ENCODE measurements at places on chromosomes 12 and 14. TPM values are rescaled to one million over a fixed set of nuclear protein-coding genes. Genes with fewer than 3 reads are reported as not detected.

The VWF gene
- not detected for total RNA-seq

DNA sequence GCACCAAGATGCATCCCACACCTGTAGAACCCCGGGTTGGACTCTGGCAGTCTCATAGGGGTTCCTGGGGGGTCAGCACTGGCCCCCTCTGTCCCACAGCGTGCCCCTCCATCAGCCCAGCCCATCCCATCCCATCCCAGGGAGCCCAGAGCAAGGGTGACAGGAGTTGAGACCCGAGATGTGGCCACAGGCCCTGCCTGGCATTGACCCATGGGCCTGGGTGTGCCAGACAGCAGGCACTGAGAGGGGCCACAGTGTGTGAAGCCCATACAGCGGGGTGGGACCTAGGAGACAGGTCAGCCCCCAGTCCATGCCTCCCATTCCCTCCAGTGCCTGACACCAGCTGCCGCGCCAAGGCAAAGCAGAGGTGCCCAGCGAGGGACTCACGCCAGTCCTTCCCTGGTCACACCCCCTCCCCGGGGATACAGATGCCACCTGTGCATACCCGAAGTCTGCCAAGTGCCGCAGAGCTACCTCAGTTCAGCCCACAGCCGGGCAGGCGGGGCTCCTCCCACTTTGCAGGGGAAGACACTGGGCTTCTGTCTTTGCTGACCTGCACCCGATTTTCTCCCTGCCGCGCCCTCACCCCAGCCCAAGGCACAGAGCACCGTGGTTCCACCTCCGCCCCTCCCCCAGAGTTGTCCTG lies 50.4 kb downstream of the CYP46A1 start:
- no peaks in the 10 kb centered on the region for H3K4me1 ChIP-seq
- H3K27me3 ChIP-seq, result peaks cover 21% of the 10 kb centered on the region
- H3K4me3 ChIP-seq, result no peak overlapping the region

DNA sequence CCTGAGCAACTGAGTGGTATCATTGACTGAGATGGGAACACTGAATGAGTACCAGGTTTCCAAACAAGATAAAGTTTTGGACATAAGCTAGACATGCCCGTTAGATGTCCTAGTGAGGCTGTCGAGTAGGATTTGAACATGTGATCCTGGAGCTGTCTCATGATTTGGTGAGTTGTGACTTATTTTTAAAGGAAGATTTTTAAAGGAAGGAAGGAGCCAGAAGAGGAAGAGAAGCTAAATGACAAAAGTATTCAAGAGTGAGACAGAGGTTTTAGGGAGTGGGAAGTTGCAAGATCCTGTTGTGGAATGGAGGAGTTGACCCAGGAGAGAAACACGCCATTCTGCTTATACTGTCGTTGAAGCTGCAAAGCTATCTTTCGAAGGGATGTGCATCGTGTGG lies 82.1 kb downstream of the SAMD4A start:
- DNase-seq, result no peak
- H3K27me3 ChIP-seq, result peaks cover 21% of the 10 kb centered on the region
- H3K4me3 ChIP-seq, result no peak overlapping the region
- H3K27ac ChIP-seq, result no peak overlapping the region

GRCh38 chr12:45703942-45704341 lies 25.6 kb upstream of the ARID2 start:
- no peak for DNase-seq
- no peaks in the 10 kb centered on the region for H3K4me1 ChIP-seq
- no peaks in the 10 kb centered on the region for H3K36me3 ChIP-seq

The ADAMTS20 gene
- not detected for total RNA-seq

The KRT6C gene
- not detected for total RNA-seq

DNA sequence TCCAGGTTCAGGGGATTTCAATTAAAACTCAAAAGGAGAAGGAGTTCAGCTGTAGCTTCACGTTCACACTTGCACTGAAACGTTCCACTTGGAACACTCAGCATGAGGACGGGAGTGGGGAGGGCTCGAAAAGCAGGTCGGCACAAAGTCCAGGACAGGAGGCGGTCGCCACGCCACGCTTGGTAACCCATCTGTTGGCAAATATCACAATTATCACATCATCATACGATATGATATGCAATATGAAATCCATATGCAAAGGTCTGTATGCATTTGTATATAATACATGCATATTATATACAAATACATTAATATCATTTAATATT lies 17.2 kb downstream of the ADGRD1 start:
- H3K27me3 ChIP-seq, result peaks cover 2% of the 10 kb centered on the region
- no peaks in the 10 kb centered on the region for H3K4me1 ChIP-seq
- H3K4me3 ChIP-seq, result no peak overlapping the region
- H3K27ac ChIP-seq, result no peak overlapping the region

DNA sequence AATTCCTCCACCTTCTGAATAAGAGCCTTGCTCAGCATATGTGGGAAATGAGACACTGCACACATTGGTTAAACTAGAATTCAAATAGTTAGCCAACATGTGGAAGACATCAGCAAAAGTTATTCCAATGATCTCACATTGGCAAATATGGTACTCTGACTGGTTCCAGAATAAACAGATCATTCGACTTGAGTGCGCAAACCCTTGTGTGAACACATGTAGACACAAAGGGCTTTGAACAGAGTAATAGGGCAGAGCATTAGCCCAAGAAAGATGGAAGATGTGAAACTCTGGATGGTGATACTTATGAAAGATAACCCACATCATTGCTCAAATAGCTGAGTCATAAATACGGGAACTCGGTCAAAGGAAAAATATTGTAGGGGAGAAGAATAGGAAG lies 1133.4 kb upstream of the SEL1L start:
- no peaks in the 10 kb centered on the region for H3K36me3 ChIP-seq
- no peaks in the 10 kb centered on the region for H3K27me3 ChIP-seq
- H3K4me3 ChIP-seq, result no peak overlapping the region

- H3K4me1 ChIP-seq, result peaks cover 57% of the 10 kb centered on the region
- peaks cover 77% of the 10 kb centered on the region for H3K36me3 ChIP-seq
Observed at GRCh38 chr12:57091638-57092528, 3.0 kb downstream of the NAB2 start.

The FSCB gene
- total RNA-seq, result not detected

DNA sequence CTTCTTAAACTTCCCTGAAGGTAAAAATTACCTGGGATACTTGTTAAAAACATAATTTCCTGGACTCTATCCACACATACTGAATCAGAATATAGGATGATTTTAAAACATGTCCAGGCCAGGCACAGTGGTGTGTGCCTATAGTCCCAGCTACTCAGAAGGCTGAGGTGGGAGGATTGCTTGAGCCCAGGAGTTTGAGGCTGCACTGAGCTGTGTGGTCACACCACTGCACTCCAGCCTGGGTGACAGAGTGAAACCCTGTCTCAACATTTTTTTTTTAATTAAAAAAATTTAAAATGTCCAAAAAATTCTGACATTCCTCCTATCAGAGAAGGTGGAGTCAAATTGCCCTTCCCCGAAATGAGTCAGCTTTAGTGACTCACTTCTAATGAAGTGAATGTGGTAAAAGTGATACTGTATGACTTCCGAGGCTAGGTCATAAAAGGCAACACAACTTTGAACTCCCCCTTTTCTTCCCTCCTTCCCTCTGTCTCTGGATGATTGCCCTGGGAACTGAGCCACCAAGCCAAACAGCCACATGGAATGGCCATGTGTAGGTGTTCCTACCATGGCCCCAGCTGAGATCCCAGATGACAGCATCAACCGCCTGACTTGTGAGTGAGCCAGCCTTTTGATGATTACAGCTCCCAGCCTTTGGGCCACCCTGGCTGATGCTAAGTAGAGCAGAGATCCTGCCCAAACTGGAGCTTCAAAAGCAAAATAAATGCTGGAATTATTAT lies 36.3 kb downstream of the LIMA1 start:
- peak; percentile 40 for DNase-seq
- H3K36me3 ChIP-seq, result peaks cover 73% of the 10 kb centered on the region
- H3K4me3 ChIP-seq, result peak overlapping the region; percentile 89
- peaks cover 65% of the 10 kb centered on the region for H3K4me1 ChIP-seq
- peak overlapping the region; percentile 89 for H3K27ac ChIP-seq

DNA sequence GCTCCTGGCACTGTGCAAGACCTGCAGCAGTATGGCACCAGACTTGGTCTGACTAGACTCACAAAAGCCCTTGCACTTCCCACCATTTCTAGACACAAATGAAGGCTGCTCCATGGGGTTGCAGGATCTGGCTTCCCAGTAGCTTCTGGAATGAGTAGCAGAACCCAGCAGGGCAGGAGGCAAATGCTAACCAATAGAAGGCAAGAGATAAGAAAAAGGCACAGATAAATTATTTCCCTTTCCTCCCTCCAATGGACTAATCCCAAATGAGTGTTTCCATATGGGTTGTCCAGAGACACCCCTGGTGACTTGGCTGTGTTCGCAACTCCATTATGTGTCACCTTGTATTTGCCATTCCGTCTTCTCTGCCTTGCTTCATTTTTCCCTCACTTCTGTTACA lies 49.7 kb downstream of the KIF21A start:
- peaks cover 6% of the 10 kb centered on the region for H3K36me3 ChIP-seq
- H3K27ac ChIP-seq, result no peak overlapping the region

DNA sequence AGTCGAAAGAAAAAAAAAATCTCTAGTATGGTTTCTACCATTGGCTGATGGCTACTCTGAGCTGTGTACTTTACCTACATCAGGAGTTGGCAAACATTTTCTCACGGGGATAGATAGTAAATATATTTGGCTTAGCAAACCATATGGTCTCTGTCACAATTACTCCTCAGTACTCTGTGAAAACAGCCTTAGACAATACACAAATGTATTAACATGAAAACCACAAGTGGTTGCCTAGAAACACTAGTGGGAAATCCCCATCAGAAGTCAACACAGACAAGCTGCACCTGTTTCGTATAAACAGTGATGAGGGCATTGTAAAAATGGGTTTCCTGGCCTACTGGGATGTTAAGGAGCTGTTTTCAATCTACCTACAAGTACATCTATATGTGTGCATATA lies 84.6 kb upstream of the NAV3 start:
- H3K4me3 ChIP-seq, result no peak overlapping the region
- H3K27ac ChIP-seq, result no peak overlapping the region
- no peak for DNase-seq
- H3K27me3 ChIP-seq, result no peaks in the 10 kb centered on the region
- no peaks in the 10 kb centered on the region for H3K4me1 ChIP-seq
- no peaks in the 10 kb centered on the region for H3K36me3 ChIP-seq

Data from activated T-helper 2 cell treated with anti-CD3 and anti-CD28 coated beads, Interferon-gamma antibody, Interleukin-2, Interleukin-4, amounts not matched to agents 10 μg/mL and 5 μg/mL and 100 μg/mL, durations not matched to agents 14 hours and 24 hours and 36 hours (primary cell).